ENCODE measurements at places on chromosomes 1 and 21.

GRCh38 chr1:182249201-182249676 lies 142.4 kb downstream of the GLUL start:
- peak; percentile 84 for DNase-seq

- no peak for DNase-seq
These were observed 276.6 kb downstream of the SETD4 start for GRCh38 chr21:35783721-35784120.

GRCh38 chr1:45516465-45516864 lies 5.2 kb downstream of the PRDX1 start:
- DNase-seq = no peak

DNA sequence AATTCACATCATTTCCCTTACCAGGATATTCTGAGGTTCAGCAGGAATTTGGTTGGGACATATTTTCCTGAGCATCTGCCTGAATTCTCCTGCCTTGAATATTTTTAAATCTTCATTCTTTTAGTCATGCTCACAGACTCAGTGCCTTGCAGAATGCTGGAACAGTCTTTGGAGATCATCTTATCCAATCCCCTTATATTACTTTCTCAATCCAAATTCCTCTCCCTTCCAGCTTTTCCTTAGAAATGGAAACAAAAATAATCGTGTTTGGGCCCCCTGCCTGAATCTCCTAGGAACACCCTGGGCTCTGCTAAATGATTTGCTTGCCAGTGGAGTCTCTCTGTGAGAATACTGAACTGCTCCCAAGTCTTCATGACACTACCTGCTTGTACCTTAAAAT lies 38.4 kb downstream of the LHX8 start:
- no peak for DNase-seq

GRCh38 chr1:109906160-109906838 lies 4.3 kb upstream of the CSF1 start:
- DNase-seq = no peak

DNA sequence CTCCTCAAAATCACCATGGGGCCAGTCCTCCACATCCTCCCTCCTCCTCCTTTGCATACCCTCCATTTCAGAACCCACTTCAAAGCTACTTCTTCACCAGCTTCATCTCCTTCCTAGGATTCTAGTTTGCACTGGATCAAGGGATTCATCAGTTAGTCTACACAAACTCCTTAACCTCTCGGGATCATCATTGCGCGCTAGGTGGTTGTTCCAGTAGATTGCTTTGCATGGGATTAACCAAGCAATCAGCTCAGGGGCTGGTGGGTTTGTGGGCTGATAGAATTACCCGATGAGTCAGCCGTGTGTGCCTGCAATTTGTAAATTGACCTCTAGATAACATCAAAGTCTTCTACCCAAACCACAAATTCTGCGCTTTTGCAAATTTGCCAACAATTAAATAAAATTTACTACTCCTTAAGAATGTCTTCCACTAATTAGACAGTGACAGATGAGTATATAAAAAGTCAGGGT lies 7.7 kb downstream of the KANK4 start:
- DNase-seq = peak; percentile 39

DNA sequence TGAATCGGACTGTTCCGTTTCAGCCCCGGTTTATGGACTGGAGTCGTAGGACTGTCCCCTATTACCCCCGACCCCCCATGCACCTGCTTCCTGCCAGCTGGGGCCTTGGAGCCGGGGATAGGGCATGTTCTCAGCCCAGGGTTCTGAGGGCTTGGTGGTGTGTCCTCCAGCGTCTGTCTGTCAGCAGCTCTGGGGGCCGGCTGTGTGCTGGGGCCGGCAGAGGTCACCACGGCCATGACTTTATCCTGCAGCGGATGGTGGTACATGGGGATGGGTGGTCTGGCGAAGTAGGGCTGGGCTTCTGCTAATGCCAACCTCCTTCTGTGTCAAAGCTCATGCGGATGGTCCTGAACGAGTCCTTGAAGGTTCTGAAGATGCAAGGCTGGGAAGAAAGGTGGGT lies 5.5 kb downstream of the RRP1 start:
- DNase-seq = no peak

DNA sequence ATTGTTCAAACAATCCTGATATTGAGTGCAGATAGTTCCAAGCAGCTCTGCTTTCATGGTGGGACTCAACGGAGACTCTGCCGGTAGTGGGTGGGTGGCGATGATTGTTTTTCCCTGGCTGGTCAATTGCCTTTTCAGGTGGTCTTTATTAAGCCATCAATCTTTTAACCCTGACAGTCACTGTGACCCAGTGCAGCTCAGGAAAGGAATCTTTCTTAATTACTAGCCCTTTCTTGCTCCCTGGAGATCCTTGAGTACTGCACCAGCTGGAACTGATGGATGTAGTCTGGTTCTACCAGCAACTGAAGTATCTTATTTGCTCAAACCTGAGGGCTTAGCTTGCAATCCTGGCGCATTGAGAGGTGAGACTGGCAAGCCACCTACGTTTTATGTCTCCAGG lies 196.4 kb downstream of the PLPP3 start:
- DNase-seq = peak; percentile 20

GRCh38 chr1:151060007-151060656 lies at the start of gene MLLT11:
Gene MLLT11 (plus strand): TSS chr1:151060397. CDS start chr1:151067225, 6,828 bp downstream.
- peak; percentile 93 for DNase-seq

DNA sequence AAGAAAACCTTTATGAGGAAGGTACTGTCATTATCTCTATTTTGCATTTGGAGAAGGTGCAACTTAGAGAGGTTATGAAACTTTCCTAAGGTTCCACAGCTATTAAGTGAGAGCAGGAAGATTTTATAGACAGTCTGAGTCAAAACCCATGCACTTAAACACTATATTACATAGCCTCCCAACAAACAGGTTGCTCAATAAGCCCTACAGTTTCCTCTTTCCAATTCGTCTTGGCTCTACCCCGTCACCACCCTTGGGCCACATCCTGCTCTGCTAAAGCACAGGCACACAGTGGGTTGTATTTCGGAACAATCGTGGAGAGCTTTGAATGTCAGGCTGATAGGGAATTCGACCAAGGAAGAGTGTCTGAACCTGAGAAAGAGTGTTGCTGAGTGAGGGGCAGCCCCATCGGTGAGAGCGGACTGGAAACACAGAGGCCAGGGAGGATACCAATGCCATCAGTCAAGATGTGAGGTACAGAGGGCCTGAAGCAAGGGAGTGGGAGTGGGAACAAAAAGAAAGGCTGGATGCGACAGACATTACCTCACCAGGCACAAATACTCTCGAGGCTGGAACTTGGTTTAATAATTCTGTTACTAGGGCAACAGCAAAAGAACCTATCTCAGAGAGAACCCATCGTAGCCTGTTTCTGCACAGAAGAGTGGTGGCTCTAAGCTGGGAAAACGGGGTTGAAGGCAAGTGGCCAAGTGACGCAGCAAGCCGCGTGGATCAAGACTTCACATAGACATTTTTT lies 6.3 kb upstream of the LRRC52 start:
- DNase-seq = no peak

DNA sequence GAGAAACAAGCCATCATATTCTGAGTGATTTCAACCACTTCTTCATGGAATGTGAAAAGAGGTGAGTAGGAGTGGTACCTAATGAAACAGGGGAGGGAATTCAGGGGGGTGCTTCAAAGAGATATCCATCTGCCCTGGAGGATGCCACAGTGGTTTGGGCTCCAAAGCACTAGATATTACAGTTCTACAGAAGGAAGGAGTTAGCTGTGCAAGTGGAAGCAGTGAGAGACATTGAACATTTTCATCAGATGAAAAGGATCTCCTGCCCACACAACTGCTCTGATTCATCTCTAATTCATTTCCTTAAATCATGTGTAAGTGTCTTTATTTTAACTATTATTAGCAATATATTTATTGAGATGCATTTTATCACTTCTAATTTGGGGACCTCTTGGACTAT lies 2.8 kb upstream of the RGS5 start:
- no peak for DNase-seq

DNA sequence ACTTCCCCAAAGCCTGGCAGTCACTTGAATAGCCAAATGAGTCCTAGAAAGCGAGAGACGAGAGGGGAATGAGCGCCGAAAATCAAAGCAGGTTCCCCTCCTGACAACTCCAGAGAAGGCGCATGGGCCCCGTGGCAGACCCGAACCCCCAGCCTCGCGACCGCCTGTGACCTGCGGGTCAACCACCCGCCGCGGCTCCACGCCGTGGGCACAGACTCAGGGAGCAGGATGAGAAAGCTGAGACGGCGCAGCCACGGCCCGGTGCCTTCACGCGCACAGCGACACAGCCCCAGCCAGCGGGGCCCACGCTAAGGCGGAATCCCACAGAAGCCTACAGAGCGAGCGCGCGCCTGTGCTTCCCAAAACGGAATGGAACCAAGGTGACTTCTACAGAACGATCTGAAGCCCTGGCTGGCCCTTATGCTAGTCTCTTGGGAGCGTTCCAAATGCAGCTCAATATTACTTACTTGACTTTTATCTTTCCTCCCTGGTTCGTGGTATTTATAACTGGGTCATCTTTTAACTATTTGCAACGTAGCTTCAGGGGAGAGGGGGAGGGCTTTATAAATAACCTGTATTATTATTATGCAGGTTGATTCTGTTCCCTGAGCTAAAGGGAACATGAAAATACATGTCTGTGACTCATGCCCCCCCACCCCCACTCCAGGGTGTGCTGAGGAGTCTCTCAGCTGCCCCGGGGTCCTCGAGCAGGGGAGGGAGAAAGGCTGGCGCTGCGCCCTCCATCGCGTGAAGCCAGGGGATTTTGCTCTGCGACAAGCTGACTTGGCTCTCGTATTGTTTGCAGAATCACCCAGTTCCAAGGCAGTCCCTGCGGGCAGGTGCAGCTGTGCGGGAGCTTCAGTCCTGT lies 1.7 kb downstream of the TSPEAR start:
- DNase-seq = peak; percentile 65

GRCh38 chr1:234281826-234282489 lies 91.3 kb upstream of the COA6 start:
- peak; percentile 32 for DNase-seq

DNA sequence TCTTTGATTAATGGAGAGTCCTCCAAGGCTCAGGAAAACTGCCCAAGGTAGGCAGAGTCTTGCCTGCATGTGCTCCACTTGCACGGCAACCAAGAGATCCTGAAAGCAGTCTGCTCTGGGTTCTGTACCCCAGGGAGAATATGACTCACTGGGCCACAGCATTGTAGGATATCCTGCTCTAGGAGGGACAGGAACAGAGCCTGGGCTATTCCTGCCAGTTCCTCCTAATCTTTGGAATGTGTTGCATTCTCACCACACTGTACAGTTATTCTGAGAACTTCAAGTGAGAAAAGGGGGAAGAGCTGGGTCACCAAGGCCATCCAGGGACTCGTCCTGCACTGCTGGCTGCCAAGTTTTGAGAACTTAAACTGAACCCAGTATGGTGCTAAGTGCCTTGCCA lies 278.5 kb downstream of the MATN1 start:
- no peak for DNase-seq

- no peak for DNase-seq
These were observed 67.3 kb downstream of the PLPPR4 start for GRCh38 chr1:99331636-99332035.

DNA sequence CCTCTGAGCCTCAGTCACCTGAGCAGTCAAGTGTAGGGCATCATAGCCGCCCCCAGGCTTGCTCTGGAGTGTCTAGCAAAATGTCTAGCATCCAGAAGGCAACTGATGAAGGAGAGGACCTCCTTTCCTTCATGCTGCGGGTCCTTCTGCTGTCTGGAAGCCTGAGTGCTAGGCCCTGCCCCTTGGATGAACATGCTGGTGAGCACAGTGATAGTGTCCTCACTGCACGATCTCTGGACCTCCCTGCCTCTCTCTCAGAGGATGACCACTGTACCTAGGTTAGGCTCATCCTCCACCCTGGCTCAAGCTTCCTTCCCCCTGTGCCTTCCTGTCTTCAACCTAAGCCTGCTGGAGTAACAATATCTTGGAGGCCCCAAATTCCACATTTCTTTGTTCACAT lies 128.6 kb downstream of the TENT5C start:
- DNase-seq = no peak

GRCh38 chr1:168833362-168833761 lies 104.4 kb upstream of the DPT start:
- no peak for DNase-seq

- DNase-seq = no peak
These were observed 381.0 kb upstream of the VAMP3 start for GRCh38 chr1:7389906-7390603.

DNA sequence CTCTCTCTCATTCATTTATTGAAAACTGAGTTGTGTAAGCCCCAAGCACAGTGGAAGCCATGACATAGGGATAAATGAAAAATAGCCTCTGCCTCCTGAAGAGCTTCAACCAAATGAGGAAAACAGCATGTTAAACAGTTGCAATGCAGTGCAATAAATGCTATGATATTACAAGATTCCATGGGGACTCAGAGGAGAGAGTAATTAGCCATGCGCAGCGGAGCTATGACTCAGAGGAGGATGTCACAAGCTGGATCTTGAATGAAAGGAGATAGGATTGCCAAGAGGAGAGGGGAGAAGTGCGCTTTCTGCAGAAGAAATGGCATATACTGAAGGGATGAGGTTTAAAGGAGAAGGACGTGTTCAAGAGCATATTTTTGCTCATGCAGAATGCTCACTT lies 231.3 kb upstream of the PLXNA2 start:
- peak; percentile 14 for DNase-seq

DNA sequence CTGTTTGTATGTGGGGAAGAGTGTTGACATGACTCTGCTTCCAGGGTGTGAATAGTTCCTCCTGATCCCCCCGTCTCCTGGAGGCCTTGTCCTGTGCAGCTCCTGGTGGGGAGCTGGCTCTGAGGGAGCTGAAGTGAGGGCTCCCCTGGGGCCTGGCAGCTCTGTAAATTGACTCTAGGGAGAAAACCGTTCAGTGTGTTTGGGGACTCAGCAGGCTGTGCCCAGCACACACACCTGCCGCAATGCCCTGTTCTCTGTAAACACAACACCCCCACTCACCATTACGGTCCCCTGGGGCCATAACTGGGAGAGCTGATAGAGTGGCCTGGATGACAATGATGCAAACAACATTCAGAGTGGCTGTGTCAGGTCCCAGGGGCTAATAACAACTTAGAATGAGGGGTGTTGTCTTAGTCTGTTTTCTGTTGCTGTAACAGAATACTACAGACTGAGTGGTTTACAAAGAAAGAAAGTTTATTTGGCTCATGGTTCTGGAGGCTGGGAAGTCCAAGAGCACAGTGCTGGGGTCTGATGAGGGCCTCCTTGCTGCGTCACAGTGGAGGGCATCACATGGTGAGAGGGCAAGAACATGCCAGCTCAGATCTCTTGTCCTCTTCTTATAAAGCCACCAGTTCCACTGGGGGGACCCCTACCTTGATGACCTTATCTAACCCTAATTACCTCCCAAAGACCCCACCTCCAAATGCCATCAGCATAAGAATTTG lies 15.3 kb downstream of the ADORA1 start:
- DNase-seq = peak; percentile 96

GRCh38 chr1:46137916-46138315 lies 5.5 kb upstream of the PIK3R3 start:
- DNase-seq = no peak

GRCh38 chr1:241799416-241799815 lies 48.6 kb upstream of the EXO1 start:
- no peak for DNase-seq
